ENCODE measurements at places on chromosomes 1 and 21. TPM values are rescaled to one million over a fixed set of nuclear protein-coding genes. Genes with fewer than 3 reads are reported as not detected.

GRCh38 chr1:11800391-11800755, 5.4 kb downstream of the MTHFR start:
- H3K4me1 ChIP-seq, result peaks cover 35% of the 10 kb centered on the region
- H3K36me3 ChIP-seq, result peaks cover 18% of the 10 kb centered on the region
- no peak for DNase-seq
- peak overlapping the region; percentile 95 for H3K27ac ChIP-seq

DNA sequence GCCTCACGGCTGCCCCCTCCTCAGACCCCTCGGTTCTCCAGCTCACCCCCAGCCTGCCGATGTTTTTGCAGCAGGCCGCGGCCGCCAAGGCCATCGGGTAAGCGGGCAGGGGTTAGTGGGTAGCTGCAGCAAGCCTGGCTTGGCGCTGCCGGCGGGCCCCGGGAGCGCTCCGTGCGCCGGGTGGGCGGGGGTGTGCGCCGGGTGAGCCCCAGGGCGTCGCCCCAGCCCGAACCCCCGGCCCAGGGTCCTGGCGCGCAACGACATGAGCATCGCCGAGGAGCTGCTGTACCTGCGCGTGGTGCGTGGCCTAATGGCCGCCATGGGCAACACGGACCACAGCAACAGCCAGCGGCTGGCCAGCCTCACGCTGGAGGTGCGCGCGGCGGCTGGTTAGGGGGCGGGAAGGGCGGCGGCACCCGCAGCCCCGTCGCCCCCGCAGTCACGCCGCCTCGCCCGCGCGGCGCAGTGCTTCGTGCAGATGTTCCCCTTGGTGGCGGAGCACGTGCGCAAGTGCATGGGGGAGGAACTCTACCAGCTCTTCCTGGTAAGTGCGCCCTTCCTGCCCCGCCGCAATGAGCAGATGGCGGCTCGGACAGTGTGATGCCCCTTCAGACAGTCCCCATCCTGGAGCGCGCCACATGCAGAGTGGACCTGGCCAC, 6.5 kb downstream of the RNU5D-1 start:
- no peak for DNase-seq
- no peaks in the 10 kb centered on the region for H3K36me3 ChIP-seq
- H3K27ac ChIP-seq, result no peak overlapping the region

The CYP4X1 gene
- not detected for total RNA-seq

The ADAMTS4 gene
- total RNA-seq, result 0.58 TPM

The RIIAD1 gene
- total RNA-seq, result not detected

Measured in CD8-positive, alpha-beta memory T cell (primary cell).